WTC11 (cell line): ENCODE measurements at places on chromosomes 13 and 19. TPM values are rescaled to one million over a fixed set of nuclear protein-coding genes. Genes with fewer than 3 reads are reported as not detected.

Gene RPS5
- 1,498 to 1,502 TPM (median 1,501 TPM) in 3 replicates for total RNA-seq

Gene SLC8A2
- total RNA-seq, result 6.5 to 8.5 TPM (median 6.8 TPM) in 3 replicates

Gene C5AR1
- total RNA-seq, result 0.18 to 0.32 TPM (median 0.28 TPM) in 3 replicates

Gene NBEA
- total RNA-seq, result 19.4 to 21.0 TPM (median 20.9 TPM) in 3 replicates

Gene BCAM
- 73.1 to 89.5 TPM (median 80.0 TPM) in 3 replicates for total RNA-seq

Gene ZNF350
- 5.5 to 8.1 TPM (median 6.9 TPM) in 3 replicates for total RNA-seq

Gene LYPD3
- total RNA-seq, result 2.7 to 3.8 TPM (median 3.1 TPM) in 3 replicates
